MCF 10A (cell line): ENCODE measurements at places on chromosomes 7 and 10. TPM values are rescaled to one million over a fixed set of nuclear protein-coding genes. Genes with fewer than 3 reads are reported as not detected.

The SEC23IP gene
- 60.5 and 64.9 TPM in 2 replicates for total RNA-seq

DNA sequence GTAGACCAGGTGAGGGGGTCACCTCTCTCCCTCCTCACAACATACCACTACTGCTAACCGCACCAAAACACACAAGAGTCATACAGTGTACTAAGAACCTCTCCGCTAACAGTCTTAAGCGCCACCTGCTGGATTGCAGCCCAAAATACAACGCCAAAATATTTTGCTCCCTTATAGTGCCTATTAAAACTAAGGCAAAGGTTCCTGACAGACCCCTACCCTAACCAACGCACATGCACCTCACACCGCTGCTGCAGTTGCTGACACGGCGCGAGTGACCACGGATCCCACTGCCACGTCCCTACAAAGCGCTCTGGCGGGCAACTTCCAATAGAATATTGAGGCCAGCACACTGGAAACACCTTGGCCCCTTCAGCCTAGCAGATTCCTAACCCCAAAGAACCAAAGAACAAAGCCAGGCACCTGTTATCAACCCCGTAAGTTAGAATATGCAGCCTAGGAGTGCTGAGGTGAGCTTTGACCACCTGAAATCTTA is 563.6 kb upstream of the SEMA3D start:
- DNase-seq = peak; percentile 53
- no peaks in the 10 kb centered on the region for H3K36me3 ChIP-seq
- no peaks in the 10 kb centered on the region for H3K4me1 ChIP-seq
- no peak overlapping the region for H3K27ac ChIP-seq

The FAM13C gene
- total RNA-seq = not detected in 2 replicates

DNA sequence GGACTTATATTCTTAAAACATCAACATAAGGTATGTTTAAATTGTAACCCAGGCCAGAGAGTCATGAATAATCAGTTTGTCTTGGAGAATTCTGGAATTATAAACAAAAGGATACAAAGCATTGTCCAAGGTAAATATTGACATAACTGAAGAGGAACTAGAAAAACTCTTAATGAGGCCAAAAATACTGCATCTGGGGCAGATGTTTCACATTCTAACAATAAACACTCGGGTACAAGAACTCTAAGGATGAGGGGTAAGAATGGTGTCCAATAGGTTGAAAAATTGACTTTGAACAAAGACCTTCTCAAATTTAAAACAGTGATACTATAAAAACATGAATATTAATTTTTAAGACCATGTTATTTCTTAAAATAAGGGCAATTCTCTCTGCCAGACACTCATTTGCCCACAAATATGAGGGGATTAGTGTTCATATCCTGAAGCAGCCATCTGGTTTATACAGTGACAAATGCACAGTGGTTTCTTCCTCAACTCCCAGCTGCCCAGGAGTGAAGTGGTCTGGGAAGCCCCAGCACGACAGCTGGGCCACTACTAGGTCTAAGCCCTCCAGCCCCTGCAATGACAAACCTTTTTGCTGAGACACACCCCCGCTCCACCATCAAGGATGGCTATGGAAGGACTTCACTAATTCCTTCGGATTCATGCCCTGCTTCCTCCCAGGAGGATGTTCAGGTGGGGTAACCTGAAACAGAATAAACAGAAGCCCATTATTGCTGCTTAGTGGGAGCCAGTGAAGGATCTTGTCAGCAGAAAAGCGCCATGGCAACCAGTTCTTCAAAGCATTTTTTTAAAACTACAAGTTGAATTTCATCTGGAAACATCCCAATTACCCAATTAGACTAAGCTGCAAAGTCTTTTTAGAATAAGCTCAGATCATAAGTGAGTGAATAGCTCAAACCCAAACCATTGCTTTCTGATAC is 107.5 kb upstream of the ARID5B start:
- no peaks in the 10 kb centered on the region for H3K27me3 ChIP-seq
- peak overlapping the region; percentile 20 for H3K27ac ChIP-seq
- peaks cover 6% of the 10 kb centered on the region for H3K4me1 ChIP-seq

The AKR1C3 gene
- 22.0 and 22.9 TPM in 2 replicates for total RNA-seq

DNA sequence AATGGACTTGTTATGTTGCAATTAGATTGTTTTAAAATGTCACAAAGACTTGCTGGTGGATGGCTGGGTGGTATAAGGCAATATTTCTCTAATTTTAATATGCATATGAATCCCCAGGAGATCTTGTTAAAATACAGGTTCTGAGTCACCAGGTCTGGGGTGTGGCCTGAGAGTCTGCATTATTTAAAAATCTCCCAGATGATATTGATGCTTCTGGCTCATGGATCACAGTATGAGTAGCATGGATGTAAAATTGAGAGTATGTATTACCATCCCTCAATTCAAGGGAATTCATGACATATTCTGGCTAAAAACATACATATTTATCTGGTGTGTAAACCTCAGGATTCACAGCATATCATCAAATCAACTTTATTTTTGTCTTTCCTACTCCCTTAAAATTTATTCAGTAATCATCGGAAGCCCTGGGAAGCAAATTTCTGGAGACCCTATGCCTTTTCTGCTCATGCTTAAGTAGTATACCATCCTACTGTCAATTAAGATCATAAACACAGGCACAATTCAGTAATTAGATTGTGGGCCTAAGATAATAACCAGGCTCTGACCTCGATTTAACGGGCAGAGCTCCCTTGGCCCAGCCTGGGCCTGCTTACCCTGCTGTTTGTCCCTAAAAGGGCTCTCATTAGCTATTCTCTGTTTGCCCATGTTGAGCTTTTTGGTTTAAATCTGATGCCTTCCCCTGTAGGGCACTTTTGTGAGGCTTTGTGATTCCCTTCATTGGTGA is 29.6 kb upstream of the ICA1 start:
- H3K4me3 ChIP-seq = no peak overlapping the region
- H3K27me3 ChIP-seq = no peaks in the 10 kb centered on the region
- peaks cover 7% of the 10 kb centered on the region for H3K4me1 ChIP-seq
- H3K27ac ChIP-seq = no peak overlapping the region
- DNase-seq = no peak
- H3K36me3 ChIP-seq = peaks cover 6% of the 10 kb centered on the region

The CASTOR2 gene
- 2.2 and 2.6 TPM in 2 replicates for total RNA-seq

DNA sequence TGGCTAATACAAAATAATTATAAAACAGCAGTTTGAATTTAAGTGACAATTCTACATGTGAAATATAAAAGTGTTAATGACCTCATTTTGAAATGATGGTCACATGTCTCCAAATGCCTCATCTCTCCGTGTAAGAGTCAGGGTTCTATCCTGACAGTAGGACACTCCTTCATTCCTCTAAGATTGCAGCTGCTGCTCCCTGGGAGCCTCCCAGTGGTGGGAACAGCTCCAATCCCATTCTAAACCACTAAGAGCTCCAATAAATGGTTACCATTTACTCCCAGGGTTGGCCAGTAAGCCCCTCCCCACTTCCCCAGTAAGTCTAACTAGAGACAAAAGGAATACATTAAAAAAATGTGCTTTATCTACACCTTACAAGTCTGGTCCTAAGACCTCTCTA is 344.6 kb upstream of the AOAH start:
- H3K4me3 ChIP-seq = no peak overlapping the region
- no peak overlapping the region for H3K27ac ChIP-seq
- H3K27me3 ChIP-seq = peaks cover 13% of the 10 kb centered on the region
- H3K36me3 ChIP-seq = no peaks in the 10 kb centered on the region

- H3K27me3 ChIP-seq = peaks cover 13% of the 10 kb centered on the region
- peaks cover 12% of the 10 kb centered on the region for H3K4me1 ChIP-seq
- H3K27ac ChIP-seq = no peak overlapping the region
- no peak overlapping the region for H3K4me3 ChIP-seq
- no peak for DNase-seq
These were observed 7.1 kb downstream of the ZNF511 start for GRCh38 chr10:133315847-133316246.

- H3K36me3 ChIP-seq = no peaks in the 10 kb centered on the region
- peak overlapping the region; percentile 88 for H3K27ac ChIP-seq
- no peaks in the 10 kb centered on the region for H3K27me3 ChIP-seq
- peak; percentile 34 for DNase-seq
These were observed 58.4 kb upstream of the PCGF5 start for GRCh38 chr10:91162050-91162494.

The ZNF33B gene
- 14.6 and 18.7 TPM in 2 replicates for total RNA-seq

DNA sequence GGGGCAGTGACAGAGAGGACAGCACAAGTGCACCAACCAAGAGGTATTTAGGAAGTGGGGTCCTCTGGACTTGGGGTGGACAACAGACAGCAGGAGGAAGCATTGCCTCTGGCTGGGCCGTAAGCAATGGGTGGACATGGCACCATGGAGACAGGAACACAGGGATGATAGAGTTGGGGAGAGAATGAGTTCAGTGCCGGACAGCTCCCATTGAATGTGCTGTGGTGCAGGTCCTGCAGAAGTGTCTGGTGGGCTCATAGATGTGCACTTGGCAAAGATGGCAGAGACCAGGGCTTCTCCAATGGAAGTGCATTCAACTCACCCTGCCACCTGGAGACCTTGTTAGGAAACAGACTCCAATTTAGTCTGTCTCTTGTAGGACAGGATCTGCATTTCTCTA is 341.5 kb upstream of the ZMIZ1 start:
- H3K4me3 ChIP-seq = no peak overlapping the region
- H3K4me1 ChIP-seq = no peaks in the 10 kb centered on the region

GRCh38 chr7:92758796-92759431 is 77.5 kb downstream of the CDK6 start:
- H3K27ac ChIP-seq = no peak overlapping the region
- no peak for DNase-seq
- no peaks in the 10 kb centered on the region for H3K27me3 ChIP-seq
- H3K36me3 ChIP-seq = peaks cover 15% of the 10 kb centered on the region
- no peak overlapping the region for H3K4me3 ChIP-seq

DNA sequence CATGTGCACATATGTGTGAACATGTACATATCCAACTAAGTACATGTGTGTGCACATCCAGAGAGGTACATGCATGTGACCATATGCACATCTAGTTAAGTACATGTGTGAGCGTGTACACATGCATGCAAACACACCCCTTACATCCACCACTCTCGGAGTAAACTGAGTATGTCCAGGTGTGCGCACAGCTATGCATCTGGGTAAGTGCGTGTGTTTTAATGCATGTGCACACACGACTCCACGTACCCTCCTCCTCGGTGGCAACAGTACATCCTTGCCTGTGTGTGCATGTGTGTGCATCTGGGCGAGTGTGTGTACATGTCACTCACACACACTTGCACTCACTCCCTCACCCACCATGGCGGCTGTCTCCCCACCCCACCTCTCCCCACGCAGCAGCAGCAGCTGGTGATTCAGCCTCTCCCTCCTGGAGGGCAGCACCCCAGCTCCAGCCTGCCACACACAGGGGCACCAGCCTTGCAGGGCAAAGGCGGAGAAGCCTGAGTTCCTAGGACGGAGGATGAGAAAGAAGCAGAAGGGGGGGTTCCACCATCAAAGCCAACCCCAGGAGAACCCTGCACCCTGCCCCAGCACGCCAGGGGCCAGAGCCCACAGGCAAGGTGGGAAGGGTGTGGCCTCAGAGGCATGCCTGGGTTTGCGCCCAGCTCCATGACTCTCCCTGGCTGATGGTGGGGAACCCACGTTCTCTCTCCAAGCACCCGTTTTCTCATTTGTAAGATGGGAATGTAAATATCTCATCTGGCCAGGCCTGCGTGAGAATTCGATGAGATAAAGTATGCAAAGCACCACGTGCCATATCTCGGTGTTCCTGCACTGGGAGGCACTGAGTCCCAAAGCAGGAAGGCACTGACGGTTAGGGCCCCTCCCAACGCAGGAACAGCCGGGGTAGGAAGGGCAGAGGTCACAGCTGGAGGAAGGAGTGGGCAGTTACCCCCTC is 27.7 kb upstream of the DNAAF5 start:
- no peak overlapping the region for H3K27ac ChIP-seq
- no peaks in the 10 kb centered on the region for H3K27me3 ChIP-seq
- H3K4me1 ChIP-seq = no peaks in the 10 kb centered on the region
- H3K4me3 ChIP-seq = no peak overlapping the region
- no peak for DNase-seq

The GNG11 gene
- 3.9 and 4.6 TPM in 2 replicates for total RNA-seq

- H3K27ac ChIP-seq = no peak overlapping the region
- H3K27me3 ChIP-seq = no peaks in the 10 kb centered on the region
- no peak overlapping the region for H3K4me3 ChIP-seq
- DNase-seq = peak; percentile 27
- H3K36me3 ChIP-seq = no peaks in the 10 kb centered on the region
These were observed 875.0 kb downstream of the REEP3 start for GRCh38 chr10:64396105-64396708.

DNA sequence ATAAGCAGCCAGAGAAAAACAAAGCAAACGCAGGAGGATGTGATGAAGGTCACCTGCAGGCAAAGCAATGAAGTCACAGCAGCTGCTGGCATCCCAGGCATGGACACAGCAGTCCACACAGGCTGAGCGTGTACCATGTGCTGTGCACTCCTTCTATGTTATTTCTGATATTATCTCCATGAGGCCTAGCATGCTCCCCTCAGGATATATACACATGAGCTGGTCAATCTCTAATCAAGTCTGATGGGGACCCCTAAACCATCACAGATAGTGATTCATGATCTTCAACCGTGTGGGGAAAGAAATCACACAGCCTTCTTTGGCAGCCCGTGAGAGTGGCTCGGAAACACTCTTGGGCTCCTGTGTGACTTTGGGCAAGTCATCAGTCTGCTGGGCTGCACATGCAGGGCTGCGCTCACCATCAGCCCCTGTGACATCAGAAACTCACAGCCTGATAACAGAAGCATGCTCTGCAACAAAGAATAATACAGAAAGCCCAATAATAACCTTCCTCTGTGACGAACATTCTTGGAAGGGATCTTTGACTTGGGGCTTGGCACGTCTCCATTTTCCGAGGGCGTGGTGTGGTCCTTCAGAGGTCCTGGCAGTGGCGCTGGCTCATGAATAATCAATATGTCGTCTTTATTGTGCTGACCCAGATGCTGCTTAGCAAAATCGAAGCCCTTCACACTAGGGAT is 83.0 kb upstream of the ATP6V0A4 start:
- no peaks in the 10 kb centered on the region for H3K27me3 ChIP-seq
- H3K4me3 ChIP-seq = no peak overlapping the region
- DNase-seq = no peak
- peaks cover 9% of the 10 kb centered on the region for H3K36me3 ChIP-seq
- H3K27ac ChIP-seq = peak overlapping the region; percentile 16

DNA sequence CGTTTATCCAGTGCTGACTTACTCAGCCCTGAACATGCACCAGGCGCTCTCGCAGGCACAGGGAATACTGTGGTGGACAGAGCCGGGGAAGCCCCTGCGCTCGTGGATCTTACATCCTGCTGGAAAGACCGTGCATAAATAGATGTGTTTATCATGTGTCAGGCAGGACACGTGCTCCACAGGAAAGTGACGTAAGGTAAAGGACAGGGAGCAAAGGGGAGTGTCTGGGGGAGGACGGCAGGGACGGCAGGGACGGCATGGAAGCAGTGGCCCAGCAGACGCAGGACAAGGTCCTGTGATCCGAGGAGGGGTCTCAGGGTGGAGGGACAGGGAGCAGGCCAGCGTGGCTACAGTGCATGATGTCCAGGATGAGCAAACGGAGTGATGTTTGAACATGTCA is 410.5 kb downstream of the PAXIP1 start:
- H3K36me3 ChIP-seq = no peaks in the 10 kb centered on the region
- H3K4me3 ChIP-seq = no peak overlapping the region
- no peaks in the 10 kb centered on the region for H3K4me1 ChIP-seq
- no peaks in the 10 kb centered on the region for H3K27me3 ChIP-seq

The ADAM12 gene
- 2.2 and 3.1 TPM in 2 replicates for total RNA-seq

The GALNT17 gene
- total RNA-seq = not detected in 2 replicates
